ENCODE measurements at places on chromosomes 5 and 9. TPM values are rescaled to one million over a fixed set of nuclear protein-coding genes. Genes with fewer than 3 reads are reported as not detected.

The TAF1L gene
- total RNA-seq, result not detected

The SUSD3 gene
- total RNA-seq, result 0.65 TPM

The CAMSAP1 gene
- total RNA-seq, result 21.0 TPM

The AHRR gene
- 3.8 TPM for total RNA-seq

The CCDC112 gene
- 12.9 TPM for total RNA-seq

The ZFR gene
- 55.7 TPM for total RNA-seq

The CCDC180 gene
- 0.36 TPM for total RNA-seq

The RHOBTB3 gene
- 7.8 TPM for total RNA-seq

The C5orf52 gene
- total RNA-seq, result not detected

The SHOC1 gene
- total RNA-seq, result not detected

The SPATA31E1 gene
- not detected for total RNA-seq

The SLC36A2 gene
- total RNA-seq, result not detected

The RETREG1 gene
- total RNA-seq, result 3.3 TPM

The HTR4 gene
- total RNA-seq, result not detected

The SHROOM1 gene
- 13.4 TPM for total RNA-seq

The EXOSC2 gene
- total RNA-seq, result 48.2 TPM

The ABO gene
- not detected for total RNA-seq

The ZNF883 gene
- total RNA-seq, result 0.84 TPM

The HOMER1 gene
- total RNA-seq, result 4.1 TPM

The TAF11L5 gene
- total RNA-seq, result not detected

The NAIP gene
- 0.39 TPM for total RNA-seq

The TAF11L6 gene
- total RNA-seq, result not detected

The NNT gene
- 11.7 TPM for total RNA-seq

The DAB2IP gene
- 15.3 TPM for total RNA-seq
